NCI-H187 (cell line): ENCODE measurements at places on chromosomes 3 and 15.

- DNase-seq: no peak
Measured at GRCh38 chr3:104805508-104805907, 561.2 kb upstream of the ALCAM start.

DNA sequence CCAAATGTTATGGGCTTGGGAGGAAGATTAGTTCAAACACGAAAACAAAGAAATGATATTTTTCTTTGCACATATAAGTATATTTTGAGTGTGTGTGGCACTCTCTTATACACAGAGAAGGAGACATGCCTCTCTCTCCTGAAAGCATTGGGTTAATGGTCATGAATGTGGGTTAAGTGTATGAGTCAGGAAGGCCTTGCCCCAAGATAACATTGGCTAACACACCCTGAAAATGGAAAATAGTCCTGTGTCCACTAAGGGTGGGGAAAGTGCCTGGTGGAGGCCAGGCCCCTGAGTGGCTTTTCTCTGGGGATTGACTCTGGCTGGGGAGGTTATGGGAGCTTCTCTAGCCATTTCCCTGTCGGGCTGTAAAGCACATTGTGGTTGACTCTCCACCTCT, 332.7 kb upstream of the ONECUT1 start:
- DNase-seq: no peak

- DNase-seq: no peak
Measured at GRCh38 chr3:99131876-99132275, 230.4 kb upstream of the DCBLD2 start.

GRCh38 chr3:53602866-53603265, 108.5 kb downstream of the CACNA1D start:
- no peak for DNase-seq

DNA sequence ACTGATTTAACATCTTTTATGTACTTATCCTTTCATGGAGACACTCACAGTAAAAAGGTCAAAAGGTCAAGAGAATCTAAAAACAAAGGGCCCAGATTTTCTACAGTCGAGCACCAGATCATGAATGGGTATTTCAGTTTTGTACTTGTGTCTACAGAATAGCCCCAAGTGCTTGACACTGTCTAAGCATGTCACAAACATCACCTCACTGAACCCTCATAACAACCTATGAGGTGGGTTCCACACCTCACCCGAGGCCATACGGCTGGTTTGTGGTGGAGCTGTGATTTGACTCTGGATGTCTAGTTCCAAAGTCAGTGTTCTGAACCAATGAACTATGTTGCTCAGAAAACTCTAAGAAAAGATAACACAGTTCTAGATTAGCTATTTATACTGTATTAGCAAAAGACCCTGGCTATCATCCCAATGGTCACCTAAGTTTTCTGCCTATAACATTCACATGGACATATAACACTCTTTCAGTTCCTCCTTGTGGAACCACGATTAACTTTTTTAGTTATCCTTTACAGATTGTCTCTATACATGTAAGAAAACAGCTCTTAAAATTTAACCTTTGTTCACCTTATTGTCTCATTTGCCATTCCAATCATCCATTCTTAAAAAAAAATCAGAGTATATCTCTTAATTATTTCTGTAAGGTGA, 25.5 kb downstream of the TM6SF1 start:
- DNase-seq: no peak

DNA sequence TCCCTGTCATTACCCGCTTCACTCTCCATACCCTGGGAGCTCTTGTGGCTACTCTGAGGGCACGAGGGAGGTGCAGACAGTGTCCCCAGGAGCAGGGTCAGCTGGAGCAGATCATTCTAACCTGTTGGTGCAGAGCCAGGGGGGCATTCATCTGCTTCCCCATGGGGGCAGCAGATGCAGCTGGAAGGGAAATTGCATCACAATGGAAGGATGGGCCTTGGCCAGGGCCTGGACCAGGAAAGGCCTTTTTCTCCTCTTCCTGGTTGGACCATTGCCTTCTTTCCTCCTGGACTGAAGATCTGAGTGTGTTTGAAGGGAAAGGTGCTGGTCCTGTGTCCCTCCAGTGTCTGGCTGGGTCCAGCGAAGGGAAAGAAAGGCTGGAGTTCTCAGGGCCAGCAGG, 55.7 kb downstream of the EPHB1 start:
- no peak for DNase-seq

- no peak for DNase-seq
Measured at GRCh38 chr3:48565591-48566400, 2.2 kb upstream of the UCN2 start.

DNA sequence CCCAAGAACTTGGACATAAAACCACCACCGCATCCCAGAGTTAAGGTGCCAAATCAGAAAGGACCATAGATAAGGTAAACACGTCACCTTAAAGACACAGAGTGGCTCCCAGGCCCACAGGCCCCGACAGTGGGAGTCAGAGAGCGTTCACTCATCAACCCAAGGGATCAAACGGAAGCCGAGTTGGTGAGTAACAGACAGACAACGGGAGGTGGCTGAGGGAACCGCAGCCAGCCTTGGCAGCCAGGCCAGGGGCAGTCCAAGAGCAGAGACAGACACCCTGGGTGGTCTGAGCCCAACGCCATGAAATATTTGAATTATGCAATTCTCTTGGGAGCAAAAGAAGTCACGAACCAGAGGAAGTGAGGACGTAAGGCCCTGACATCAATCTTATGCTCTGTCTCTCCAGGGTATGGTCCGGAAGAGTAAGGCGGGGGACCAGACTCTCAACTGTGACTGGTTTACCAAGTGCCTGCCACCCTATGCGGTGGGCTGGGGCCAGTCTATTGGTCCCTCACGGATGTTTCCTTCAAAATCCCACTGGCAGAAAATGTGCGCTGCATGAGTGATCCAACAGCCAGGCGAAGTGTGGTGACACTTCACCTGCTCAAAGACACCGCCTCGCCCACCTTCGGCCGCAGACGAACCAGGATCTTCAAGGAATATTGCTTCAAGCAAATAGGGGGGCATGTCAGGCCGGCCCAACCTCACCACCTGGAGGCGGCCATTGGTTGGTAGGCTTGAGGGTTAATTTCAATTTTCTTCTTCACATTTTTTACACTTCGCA, 34.3 kb downstream of the TMEM44 start:
- DNase-seq: no peak

GRCh38 chr15:60871731-60872130, 357.4 kb downstream of the RORA start:
- DNase-seq: no peak

GRCh38 chr3:10876661-10877060, 60.6 kb downstream of the SLC6A11 start:
- DNase-seq: no peak

GRCh38 chr3:169528289-169528688, 135.2 kb downstream of the MECOM start:
- no peak for DNase-seq

DNA sequence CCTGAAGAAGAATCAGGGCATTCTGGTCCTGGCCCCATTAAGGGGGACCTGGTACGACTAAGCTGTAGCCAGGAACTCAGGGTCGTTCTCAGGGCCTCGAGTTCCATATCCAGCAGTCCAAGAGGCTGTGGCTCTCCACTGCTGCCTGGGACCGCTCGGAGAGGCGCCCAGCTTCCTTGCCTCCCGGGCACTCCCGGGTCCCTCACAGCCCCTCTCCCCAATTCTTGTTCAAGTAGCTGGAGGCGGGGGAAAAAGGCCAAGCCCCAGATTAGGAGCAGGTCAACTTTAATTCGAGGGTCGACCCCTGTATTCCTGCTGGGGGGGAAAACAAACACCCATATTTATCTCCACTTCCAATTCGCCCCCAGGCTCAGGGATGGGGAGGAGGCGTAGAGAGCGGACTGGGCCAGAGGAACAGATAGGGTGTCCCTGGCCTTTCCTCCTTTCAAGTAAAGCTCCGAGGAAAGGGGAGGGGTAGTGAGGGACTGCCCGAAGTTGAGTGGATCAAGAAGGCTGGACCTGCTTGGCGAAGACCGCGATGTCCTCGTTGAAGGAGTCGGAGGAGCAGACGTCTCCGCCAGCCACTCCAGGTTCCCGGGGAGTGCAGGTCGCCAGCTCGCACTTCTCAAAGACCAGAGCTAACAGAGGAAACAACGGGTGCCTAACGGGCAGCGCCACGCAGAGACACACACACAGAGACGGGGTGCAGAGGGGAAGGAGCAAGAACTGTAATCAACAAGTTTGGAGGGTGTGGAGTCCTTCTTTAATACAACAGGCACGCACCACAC, 4.4 kb downstream of the MEIS2 start:
- no peak for DNase-seq

GRCh38 chr3:24355806-24356205, 138.8 kb downstream of the THRB start:
- no peak for DNase-seq

DNA sequence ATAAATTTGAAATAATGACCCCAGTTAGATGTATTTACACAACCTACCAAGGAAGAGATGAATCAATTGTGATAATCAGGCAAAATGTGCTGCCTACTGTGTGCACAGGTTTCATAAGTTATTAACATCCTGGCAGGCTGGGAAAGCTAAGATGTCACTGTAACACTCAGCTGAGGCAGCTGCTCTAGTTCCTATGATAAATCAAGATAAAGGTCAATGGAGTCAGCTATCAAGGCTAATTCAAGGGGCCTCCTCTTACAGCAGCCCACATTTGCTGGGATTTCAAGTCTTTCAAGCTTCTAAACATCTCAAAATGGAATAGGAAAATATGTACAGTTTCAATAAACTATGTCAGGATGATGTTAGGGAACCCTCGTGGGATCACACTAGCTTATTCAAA, 70.7 kb upstream of the PYGO1 start:
- no peak for DNase-seq

GRCh38 chr3:165607221-165607620, 230.0 kb downstream of the BCHE start:
- no peak for DNase-seq

GRCh38 chr3:71583566-71584393, at the start of gene FOXP1:
FOXP1 (minus strand) TSS chr3:71583728; CDS start chr3:71198381, 385,347 bp downstream.
- no peak for DNase-seq

- no peak for DNase-seq
Measured at GRCh38 chr3:152047465-152047864, 174.0 kb downstream of the SUCNR1 start.

DNA sequence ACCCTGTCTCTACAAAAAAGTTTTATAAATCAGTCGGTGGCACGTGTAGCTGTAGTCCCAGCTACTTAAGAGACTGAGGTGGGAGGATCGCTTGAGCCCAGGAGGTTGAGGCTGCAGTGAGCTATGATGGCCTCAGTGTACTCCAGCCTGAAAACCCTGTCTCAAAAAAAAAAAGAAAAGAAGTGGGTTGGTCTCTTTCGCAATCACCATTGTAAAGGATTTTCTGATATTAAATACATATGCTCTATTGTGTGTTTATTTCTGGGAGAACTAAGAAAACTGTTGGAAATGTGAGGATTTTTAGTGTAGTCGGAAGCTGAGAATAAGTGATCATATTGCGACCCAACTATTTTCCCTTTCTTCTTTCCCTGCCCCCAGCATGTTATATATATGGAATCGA, 7.5 kb downstream of the ZNF710 start:
- no peak for DNase-seq
